LoVo (cell line): ENCODE measurements at places on chromosomes 5 and 9.

GRCh38 chr9:105306351-105307140 lies 62.1 kb downstream of the SLC44A1 start:
- DNase-seq, result no peak

DNA sequence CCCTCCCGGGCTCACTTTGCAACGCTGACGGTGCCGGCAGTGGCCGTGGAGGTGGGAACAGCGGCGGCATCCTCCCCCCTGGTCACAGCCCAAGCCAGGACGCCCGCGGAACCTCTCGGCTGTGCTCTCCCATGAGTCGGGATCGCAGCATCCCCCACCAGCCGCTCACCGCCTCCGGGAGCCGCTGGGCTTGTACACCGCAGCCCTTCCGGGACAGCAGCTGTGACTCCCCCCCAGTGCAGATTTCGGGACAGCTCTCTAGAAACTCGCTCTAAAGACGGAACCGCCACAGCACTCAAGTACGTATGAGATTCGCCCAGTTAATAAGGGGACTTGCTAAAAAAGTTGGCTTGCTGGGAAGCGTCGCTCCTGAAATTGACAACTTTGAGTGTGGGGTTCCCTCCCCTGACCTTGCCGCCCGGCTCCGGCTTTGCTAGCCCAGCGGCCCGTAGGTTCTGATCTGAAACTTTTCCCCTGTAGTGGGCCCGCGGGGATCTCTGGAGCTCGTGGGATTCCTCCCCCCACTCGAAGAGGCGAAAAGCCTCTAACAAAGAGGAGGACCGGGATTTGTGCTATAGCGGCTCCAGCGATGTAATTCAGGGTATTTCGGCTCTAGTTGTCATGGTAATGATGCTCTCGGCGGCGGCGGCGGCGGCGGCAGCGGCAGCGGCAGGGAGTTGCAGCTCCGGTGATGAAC lies 572 bp downstream of the NR4A3 start:
- DNase-seq, result peak; percentile 33

DNA sequence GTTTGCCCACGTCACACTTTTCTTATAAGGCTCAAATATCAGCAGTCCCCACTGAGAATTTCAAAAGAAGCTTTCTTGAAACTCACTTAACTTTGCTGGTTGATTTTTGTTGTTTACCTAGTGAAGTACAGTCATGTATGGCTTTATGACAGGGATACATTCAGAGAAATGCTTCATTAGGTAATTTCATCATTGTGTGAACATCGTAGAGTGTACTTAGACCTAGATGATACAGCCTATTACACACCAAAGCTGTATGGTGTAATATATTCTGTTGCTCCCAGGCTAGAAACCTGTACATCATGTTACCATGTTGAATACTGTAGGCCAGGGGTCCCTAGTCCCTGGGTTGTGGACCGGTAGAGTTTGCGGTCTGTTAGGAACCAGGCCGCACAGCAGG lies 177.0 kb downstream of the ARRDC3 start:
- DNase-seq, result no peak

DNA sequence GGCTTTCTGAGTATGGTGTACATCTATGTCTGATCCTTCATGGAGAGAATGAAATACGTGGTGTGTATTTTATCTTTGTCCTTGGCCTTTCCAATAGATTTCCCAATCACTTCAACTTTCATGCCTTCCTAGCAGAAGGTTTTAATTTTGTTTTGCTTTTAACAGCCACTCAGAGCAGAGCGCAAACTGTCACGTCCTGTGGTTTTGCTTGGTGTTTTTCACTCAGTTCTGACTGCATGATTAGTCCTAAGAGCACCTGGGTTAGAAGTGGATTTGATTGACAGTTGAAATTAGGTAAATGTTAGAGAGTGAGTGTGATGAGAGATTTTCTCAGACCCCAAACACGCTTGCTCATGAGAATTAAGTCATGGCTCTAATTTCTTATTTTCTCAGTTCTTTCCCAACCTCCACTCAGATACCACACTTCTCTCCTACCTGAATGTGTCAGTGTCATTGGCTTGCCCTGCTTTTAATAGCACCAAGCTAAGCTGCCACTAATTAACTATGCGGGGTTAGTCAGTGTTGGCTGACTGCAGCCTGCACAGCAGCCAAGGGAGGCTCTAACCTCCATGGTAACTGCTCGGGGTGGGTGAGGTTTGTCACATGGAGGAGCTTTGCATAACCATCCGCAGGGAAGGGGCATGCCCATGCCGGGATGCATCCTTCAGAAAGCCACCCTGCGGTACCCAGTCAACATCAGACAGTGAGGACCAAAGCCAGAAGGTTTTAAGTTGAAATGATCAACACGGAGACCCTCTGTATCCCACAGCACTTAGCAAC lies 173.4 kb downstream of the NR3C1 start:
- no peak for DNase-seq

GRCh38 chr5:14256756-14257393 lies 113.7 kb downstream of the TRIO start:
- DNase-seq, result no peak

DNA sequence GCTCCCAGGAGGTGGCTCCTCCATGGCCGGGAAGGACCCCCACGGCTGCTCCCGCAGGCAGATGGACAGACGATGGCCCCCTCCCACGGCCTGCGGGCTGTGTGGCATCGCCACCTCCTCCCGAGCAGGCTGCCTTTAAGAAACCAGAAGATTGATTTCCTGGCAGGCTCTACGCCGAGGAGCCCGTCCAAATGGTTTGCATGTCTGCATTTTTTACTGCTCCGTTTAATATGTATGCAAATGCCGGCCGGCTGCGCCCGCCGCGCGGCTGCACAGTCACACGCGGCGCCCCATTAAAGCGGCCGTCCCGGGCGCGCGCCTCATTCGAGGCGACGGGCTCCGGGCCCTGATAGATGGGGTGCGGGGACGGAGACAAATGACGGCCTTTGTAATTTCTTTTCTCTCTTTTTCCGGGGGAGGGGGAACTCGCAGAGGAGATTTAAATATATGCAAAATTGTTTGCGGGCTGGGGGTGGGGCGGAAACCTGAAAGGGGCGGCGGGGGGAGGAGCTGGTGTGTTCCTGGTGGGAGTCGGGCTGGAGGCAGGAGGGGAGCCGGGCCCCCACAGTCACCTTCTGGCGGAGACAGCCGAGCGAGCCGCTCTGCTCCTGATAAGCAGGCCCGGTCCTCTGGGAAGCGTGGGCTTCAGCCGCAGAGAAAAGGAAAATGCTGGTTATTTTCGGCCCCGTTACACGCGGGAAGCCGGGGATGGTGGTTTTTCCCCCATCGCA lies 158.7 kb upstream of the IER5L start:
- no peak for DNase-seq
